MCF 10A (cell line): ENCODE measurements at places on chromosomes 4 and X. TPM values are rescaled to one million over a fixed set of nuclear protein-coding genes. Genes with fewer than 3 reads are reported as not detected.

DCLK2 gene
- total RNA-seq: 0.98 and 1.2 TPM in 2 replicates

SPANXD gene
- not detected in 2 replicates for total RNA-seq

NAA11 gene
- total RNA-seq: not detected in 2 replicates

SASH3 gene
- not detected in 2 replicates for total RNA-seq

- DNase-seq: no peak
Observed at GRCh38 chr4:5018096-5018495, 1.2 kb downstream of the CYTL1 start.

DNA sequence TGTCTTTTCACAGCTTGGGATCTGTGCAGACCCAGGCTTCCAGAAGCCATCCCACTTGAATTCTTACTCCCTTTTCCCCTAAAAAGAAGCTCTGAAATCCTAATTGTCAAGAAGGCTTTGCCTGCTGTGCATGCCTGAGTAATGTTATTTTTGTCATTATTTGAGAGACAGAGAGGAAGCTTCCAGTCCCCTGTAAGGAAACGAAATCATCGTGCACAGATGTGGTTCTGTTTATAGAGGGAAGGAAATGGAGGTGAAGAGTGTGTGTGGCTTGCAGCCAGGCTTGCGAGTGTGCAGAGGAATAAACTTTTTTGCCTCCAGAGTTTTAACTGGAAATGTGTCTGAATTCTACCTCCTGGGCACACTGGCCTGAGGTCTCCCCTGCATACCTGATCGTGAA, 70.2 kb downstream of the TBL1X start:
- DNase-seq: no peak

DNA sequence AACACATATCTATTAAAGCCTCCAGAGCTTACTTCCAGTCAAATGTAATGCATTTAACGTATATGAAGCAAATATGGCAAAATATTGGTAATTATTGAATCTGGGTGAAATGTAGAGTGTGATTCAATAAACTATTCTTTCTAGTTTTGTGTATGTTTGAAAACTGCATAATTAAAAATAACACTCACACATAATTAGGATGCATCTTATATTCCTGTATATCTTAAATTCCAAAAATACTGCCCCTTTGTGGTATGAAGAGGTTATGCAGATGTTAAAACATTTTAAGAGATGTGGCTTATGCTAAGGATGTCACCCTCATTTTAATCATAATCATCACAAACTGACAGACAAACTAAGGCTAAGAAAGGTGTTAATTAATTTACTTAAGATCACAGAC, 182.9 kb downstream of the COX18 start:
- peak; percentile 32 for DNase-seq

DNA sequence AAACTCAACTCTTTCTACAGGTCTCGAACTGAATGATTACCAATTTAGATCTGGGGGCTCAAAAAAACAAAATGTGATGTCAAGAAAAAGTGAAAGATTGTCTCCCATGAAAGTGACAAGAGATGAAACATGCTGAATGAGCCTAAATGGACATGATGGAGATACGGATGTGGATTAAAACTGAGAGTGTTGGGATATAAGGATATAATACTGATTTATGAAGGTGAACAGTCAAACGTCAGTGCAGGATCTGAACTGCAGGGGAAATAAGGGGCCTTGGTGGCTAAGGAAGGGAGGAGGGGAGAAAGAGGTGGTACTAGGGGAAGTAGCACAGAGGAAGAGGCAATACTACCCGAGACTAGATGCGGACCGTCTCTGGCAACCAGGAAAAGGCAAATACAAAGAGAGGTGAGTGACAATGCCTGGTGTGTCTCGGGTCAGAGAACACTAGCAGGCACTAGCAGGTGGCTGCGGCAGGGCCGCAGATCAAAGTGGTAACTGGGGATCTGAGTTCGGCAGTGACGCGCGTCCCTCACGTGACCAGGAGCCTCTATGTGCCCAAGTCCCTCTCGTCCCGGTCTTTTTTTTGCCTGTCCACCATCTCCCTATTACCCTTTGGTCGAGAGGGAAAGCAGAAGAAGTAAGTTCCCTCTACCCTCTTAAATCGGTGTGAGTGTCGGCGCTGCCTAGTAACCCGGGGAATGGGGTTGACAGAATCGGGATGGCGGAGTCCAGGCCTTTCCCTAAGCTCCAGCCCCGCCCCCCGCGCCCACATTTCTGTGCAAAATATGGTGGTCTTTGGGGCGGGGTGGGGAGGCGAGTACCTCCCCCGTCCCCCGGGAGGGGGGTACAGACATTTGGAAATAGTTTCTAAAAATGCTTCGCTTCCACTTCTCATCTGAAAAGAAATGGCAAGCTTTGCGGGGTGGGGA, at the start of gene TCEAL1:
TSS of gene TCEAL1 (plus strand) at position 590 of the 932 bp plus-strand sequence. CDS start 942 bp downstream, outside the sequence.
- DNase-seq: peak; percentile 36

GRCh38 chrX:14095702-14096101, 66.0 kb upstream of the GEMIN8 start:
- peak; percentile 82 for DNase-seq

DNA sequence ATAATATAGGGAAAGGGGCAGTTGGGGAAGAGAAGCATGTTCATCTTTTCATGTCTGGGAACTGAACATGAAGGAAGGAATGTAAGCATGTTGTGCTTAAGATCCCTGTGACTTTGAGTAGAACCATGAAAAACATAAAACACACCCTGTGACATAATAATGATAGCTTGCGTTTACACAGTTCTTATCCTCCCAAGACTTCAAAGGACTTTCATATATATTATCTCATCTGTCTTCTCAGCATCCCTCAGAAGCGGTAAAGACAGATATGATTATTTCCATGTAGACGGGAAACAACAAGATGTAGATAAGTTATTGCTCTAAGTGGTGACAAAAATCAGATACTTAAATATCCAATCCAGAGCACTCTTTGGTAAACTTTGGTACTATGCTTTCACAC, 3.3 kb upstream of the SH3RF1 start:
- no peak for DNase-seq

GRCh38 chr4:150387981-150388380, 194.0 kb upstream of the MAB21L2 start:
- DNase-seq: no peak

GRCh38 chr4:176193938-176194337, 1.4 kb downstream of the SPATA4 start:
- peak; percentile 75 for DNase-seq

- DNase-seq: no peak
Observed at GRCh38 chr4:55386840-55387239, 8.9 kb upstream of the TMEM165 start.

GRCh38 chr4:184097241-184097605, 120.5 kb downstream of the ENPP6 start:
- DNase-seq: no peak

- DNase-seq: peak; percentile 87
Observed at GRCh38 chr4:152328582-152328981, 207.3 kb downstream of the FBXW7 start.

DNA sequence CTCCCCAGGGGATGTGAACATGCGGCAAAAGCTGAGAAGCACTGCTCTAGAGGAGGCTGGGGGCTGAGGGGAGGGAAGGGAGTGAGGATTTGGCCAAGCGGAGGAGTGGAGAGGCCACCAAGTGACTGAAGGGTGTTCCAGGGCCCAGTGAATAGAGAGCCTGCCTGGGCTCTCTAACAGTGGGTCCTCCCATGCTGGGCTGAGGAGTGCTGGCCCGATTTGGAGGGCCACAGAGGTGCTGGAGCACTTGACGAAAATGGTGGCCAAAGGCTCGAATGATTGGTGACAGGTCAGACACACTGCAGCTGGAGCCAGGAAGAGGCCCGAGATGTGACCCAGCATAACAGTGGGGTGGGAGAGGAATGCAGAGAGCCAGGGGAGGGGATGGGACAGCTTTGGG, 37.5 kb upstream of the MAP3K15 start:
- no peak for DNase-seq
